ENCODE measurements at places on chromosomes 1 and 21.

- no peak for DNase-seq
These were observed 445.5 kb downstream of the MATN1 start for GRCh38 chr1:30277911-30278310.

DNA sequence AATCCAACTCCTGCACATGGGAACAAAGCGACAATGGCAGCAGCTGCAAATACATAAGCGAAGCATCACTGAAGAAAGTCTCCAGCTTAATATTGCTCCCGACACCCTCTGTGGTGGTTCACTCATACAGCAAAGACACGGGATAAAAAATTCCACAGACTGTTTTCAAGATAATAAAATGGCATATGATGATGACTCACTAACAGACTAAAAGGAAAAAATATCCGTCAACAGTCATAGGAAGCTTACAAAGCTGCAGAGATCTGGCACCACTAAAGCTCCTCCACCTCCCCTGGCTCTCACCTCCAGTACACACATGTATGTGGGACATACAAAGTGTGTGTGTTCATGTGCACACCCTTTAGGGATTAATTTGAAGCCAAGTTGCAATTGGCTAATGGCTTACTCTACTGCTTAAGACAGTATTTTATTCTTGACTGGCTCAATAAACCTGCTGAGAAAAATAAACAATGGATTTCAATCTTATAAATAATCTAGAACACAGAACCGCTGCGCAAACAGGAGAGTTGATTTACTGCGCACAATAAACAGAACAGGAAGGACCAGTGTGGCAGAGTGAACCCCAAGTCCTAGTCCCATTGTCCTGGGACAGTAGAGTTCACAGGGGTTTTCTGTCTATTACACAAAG, 94.4 kb downstream of the SLC45A1 start:
- DNase-seq, result no peak

DNA sequence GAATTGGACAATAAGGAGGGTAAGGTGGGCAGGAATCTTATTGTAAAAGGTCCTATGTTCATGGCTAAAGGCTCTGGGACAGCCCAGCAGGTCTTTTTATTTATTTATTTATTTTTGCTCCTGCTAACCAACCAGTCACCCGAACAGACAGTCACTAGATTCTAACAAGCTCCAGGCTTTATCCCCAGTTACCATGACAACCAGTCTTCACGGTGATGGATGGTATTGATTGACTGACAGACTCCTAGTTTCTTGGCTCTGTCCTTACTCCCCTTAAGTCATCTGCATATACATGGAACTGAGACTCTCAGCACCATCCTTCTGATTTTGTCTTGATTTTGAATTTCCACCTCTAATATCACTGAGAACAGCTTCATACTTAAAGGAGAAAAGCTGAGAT, 44.3 kb downstream of the C8A start:
- no peak for DNase-seq

- DNase-seq, result no peak
These were observed 2.4 kb upstream of the PDXK start for GRCh38 chr21:43716376-43717165.

GRCh38 chr1:203799971-203800370, 4.5 kb downstream of the ZBED6 start:
- no peak for DNase-seq

- DNase-seq, result no peak
These were observed 351.9 kb downstream of the ADGRL2 start for GRCh38 chr1:82152356-82153271.

GRCh38 chr21:42769820-42770716, 109.3 kb downstream of the WDR4 start:
- no peak for DNase-seq

DNA sequence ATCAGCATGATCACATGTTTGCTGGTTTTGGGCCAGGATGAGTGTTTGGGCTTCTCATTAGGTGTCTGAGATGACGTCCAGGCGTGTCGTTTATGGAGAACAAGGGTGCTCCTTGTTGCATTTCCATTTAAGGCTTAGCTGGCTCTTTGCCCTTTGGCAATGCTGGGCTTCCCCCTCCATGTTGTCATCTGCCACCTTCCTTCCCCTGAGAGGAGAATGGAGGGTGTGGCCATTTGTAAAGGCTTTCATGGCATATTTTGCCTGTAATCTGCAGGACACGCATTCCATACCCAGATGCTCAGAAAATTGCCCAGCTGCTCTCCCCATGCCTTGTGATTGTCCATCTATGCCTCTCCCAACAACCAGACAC, 27.7 kb downstream of the PKP1 start:
- DNase-seq, result no peak

- peak; percentile 44 for DNase-seq
These were observed at the start of gene CYP2J2 for GRCh38 chr1:59926381-59927123. TSS of gene CYP2J2 (minus strand) at chr1:59926773. CDS start at chr1:59926746, 27 bp downstream.

DNA sequence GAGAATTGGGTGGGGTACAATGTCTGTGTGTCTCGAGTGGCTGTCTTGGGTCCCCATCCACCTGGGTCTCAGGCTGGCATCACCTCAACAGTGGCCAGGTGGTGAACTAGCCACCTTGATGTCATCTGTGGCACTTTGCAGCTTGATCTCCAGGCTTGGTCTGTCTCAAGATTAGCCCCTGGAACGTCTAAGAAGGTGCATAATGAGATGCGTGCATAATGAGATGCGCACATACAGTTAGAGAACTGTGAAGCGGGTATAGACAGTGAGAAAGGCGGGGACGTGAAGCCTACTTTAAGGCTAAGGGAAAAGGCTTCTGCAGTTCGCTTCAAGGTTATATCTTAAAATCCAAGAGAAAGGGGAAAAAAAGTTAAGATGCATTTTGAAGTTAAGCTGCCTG, 98.7 kb downstream of the WDR4 start:
- no peak for DNase-seq

DNA sequence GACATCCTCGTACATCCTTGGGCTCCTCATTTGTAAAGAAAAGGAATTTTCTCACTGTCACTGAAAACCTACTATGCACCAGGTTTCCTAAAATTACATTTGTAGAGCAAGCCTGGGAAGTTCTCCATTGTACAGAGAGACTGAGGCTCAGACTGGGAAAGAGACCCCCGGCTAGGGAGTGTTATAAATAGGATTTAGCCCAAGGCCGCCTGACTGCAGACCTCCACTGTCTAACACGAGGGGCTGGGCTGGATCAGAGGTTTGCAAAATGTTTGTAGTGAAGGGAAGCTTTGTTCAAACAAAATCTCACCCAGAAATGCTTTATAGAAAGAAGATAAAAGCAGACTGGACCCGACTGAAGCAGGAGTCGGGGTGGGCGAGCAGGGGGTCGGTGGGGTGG, 131.3 kb downstream of the ACTL8 start:
- DNase-seq, result no peak

- peak; percentile 76 for DNase-seq
These were observed at the start of gene TRIM46 for GRCh38 chr1:155173478-155174323. TSS of gene TRIM46 (plus strand) at chr1:155173849. CDS start at chr1:155173967, 118 bp downstream.

DNA sequence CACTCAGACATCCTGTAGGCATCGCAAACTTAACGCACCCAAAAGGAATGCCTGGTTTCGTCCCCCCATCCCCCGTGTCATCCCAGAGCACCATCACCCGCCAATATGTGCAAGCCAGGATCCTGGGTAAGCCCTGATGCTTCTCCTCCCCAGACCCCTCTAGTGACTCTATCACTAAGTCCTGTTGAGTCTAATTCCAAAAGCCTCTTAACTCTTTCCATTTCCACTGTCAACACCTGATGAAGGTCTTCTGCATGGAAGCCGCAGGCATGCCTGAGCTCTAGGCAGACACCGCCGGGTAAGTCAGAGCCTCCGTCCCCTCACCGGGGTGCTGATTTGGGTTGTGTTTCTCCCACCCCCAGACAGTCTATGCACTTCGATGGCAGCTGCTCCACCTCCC, 5.3 kb upstream of the ADARB1 start:
- no peak for DNase-seq

DNA sequence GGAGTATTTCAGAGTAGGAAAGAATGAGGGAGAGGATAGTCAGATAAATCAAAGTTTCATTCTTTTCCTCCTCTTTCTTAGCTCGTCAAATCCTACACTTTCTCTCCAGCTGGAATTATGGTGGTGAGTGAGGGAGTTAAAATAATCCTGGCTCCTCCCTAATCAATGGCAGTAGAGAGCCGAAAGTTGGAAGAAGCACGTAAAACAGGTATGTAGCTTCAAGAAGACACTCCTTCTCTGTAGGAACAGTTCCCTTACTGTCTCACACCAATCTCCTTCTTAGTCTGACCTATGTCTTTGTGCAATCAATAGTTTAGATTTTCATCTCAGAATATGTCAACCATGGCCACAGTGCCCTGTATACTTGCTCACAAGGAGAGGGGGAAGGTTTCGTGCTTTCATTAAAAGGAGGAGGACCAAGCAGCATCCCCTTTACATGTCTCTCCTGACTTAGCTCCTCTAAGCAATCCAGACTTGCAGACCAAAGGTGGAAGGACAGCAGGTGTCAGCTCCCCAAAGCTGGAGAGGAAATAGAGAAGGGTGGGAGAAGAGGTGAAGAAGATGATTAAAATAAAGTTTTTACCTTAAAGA, 878 bp downstream of the MINDY1 start:
- DNase-seq, result no peak

GRCh38 chr1:51622455-51622913, 5.6 kb downstream of the OSBPL9 start:
- DNase-seq, result no peak

DNA sequence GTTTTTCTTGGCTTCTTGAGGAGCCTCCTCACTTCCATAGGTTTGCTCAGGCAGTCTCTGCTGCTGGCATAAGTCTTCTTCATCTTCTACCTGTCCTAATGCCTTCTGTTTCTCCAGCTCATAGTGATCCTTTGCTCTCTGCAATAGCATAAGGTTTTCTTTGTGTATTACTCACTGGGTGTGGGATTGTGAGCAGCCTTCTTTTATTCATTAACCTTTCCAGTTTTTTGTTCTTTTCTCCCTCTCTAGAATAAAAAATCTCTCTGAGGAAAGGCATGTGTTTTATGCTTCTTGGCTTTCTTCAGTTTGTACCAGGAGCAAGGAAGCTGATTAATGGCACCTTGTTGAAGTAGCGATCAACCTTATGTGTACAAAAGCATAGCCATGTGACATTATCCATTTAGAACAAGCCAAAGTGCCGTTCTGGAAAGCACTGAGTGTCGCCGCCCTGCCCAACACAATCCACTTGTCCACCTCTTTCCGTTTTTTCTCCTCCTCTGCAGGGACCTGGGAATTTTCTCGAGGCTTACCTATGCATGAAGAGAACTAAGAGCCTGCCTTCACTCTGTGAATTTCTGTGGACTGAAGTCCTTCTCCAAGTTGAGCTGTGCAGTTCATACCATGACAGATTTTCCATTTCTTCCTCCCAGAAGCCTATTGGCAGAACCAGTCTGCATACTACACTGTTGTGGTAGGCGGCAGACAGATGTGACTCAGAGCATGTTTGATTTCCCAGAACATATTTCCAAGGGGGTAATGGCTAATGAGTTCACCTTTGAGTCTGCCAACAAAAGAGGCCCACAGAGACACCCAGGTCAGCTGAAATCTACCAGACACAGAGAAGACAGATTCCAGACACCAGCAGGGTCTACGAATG, 39.0 kb downstream of the DPT start:
- no peak for DNase-seq

DNA sequence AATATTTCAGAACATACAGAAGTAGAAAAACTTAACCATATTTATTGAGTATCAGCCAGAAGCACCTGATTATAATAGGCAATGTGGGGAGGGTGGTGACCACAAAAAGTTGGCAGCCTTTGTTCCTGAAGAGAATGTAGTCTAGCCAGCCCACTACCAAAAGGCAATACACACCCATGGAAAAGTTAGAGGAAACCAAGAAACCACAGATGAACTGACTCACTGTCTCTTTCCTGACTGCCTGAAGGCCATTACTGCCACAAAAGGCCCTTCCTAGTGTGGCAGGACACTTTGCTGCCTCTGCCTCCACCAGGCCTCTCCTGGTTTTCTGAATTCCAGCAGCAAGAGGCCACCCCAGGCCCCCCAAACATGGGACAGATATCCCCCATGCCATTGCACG, 14.6 kb upstream of the PROX1 start:
- no peak for DNase-seq
